GM12892 (cell line): ENCODE measurements at places on chromosomes 1 and 21.

GRCh38 chr1:71296551-71297134 is 215.8 kb upstream of the ZRANB2 start:
- no peak for DNase-seq

- DNase-seq: no peak
These were observed 155.7 kb upstream of the FAM78B start for GRCh38 chr1:166322470-166322869.

DNA sequence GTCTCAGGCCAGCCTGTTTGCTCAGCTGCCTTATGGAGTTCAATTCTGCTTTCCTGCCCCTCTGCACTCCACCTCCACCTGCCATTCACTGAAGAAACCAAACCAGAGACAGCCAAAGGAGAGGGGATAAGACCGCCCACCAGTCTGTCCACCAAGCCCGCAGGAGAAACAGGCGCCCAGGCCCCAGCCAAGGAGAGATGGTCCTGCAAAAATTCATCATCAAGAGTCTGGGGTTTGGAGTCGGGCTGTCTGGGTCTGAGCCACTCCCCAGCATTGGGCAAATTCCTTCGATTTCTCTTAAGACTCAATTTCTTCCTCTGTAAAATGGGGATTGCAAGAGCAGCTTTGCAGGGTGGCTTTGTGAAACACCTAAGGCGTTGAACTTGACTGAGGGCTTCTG is 121.4 kb upstream of the RUNX3 start:
- DNase-seq: no peak

DNA sequence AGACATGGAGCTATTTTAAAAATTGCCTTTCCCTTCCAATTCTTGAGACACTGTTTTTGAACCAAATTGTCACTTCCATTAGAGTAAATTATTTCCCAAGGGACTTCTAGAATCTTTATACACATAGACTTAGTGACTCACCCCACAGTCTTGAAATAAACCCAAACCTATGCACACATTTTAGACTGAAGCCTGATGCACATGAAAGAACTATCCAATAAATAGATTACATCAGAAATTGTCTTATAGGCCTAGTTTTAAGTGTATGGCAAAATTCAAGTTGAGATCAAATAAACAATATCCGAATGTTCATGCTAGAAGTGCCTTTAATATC is 32.2 kb upstream of the ZNF326 start:
- no peak for DNase-seq

DNA sequence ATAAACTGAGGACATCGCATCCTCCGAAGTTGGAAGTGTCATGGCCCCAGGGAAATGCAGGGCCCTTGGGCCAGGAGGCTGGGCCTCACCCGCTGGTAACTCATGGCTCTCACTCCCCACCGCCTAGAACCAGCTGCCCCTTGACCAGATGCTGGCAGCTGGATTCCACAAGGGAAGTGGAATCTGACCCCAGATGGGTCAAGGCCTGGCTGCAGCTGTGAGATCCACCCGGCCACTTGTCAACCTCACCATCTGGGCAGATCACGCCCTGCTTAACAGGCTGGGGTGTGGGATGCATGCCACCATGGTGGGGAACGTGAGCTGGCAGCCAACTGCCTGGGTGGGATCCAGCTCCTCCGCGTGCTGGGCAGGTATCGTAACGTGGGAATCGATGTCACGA is 25.5 kb downstream of the KCNAB2 start:
- no peak for DNase-seq

DNA sequence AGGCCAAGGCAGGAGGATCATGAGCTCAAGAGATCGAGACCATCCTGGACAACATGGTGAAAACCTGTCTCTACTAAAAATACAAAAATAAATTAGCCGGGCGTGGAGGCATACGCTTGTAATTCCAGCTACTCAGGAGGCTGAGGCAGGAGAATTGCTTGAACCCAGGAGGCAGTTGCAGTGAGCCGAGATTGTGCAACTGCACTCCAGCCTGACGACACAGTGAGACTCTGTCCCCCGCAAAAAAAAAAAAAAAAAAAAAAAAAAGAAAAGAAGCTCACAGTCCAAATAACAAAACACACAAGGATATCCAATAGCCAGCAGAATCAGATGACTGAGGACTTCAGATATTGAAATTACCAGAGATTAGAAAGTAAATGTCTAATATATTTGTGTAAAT is 11.8 kb downstream of the AHCTF1 start:
- no peak for DNase-seq

GRCh38 chr1:162193815-162194214 is 124.3 kb downstream of the NOS1AP start:
- DNase-seq: no peak
